ENCODE measurements at places on chromosomes 12 and 14.

- no peak for DNase-seq
These were observed 11.0 kb downstream of the CLEC2B start for GRCh38 chr12:9858135-9858534.

- DNase-seq, result peak; percentile 1
These were observed 261.9 kb upstream of the LRIG3 start for GRCh38 chr12:59182191-59182590.

DNA sequence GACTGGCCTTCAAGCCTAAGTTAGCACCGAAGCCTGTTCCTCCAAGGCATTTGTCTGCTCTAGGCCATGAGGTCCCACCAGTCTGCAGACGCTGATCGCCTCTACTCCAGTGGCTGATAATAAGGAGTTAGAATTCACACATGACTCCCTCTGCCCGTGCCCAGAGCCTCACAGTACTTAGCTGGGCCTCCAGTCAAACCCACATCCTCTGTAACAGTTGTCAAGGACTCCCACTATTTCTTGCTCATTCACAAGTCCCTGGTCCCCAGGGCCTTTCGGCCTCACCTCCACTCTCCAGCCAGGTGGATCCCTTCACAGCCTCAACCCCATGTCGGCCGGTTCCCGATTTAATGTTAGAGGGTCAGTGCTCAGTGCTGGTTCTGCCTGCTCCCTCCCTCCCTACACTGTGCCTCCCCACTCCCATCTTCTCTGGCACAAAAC, 6.3 kb upstream of the KRT5 start:
- no peak for DNase-seq

DNA sequence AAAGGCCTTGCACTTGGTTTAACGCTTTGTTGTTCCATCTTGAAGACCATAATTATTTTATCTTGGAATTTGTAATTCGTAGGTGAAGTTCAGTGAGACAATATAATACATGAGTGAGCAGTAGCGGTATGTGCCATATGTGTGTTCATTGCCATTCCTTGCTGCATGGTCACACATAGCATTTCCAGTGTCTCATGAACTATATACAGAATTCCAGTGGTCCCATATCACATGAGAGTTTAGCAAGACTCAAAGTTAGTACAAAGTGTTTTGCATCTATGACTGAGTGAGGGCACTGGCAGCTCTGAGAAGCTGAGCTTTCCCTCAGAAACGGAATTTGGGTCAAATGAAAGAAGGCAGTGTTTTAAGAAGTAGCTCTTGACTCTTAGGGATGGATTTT, 359.8 kb downstream of the FOXG1 start:
- DNase-seq, result no peak

DNA sequence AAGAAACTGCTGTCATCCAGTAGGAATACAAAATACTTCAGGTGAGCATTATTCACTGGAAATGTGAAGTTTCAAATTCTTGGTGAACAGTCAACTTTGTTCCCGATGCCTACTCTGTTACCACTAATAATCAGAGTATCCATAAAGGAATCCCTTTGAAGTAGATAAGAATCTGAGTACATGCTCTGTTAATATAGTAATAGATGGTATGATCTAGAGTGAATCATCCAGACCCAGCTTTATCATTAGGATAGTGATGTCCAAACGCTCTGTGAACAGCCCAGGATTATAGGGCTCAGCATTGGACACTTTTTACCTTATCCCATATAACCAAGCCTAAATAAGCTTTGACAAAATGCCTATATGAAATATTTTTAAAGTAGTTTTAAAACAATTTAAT, 33.3 kb downstream of the PPP2R3C start:
- no peak for DNase-seq

DNA sequence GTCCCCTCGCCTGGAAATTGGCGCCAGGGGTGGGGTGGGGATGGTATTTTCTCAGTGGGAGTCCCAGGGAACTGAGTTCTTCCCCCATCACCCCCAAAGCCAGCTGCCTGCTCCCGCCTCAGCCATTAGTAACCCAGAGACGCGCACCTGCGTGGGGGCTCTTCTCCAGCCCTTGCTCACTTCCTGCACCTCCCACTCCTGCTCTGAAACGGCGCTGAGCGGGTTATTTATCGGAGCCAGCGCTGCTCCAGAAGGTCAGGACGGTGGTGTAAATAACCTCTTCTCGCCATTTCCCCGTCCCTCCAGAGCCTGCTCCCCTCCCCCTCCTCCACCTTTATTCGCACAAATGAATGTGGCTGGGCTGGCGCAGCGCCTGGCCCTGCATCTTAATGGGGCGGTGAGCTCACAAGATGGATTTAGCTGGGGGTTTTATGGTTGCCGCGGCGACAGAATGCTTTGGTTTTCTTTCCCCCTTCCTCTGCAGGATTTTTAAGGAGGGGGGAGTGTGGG, 12.2 kb downstream of the GPR84 start:
- DNase-seq, result no peak

GRCh38 chr12:7498809-7499208, 4.8 kb downstream of the CD163 start:
- no peak for DNase-seq

DNA sequence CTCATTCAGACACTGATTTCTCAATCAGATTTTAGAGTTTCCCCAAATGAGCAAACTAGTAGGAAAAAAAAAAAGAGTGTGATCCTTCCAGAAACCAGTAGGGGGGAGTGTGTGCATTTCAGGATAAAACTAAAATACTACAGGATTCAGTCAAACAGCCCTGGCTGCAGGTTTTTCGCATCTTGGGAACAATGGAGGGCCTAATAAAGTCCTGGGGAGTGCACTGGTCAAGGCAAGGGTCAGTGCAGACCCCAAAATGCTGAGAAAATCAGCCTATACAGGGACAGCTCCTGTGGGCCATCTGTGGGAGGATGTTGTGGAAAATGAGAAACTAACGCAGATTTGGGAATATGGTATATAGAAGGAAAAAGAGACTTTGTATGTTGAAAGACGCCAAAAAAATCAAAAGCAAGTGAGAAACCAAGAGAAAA, 22.2 kb upstream of the ABCD4 start:
- no peak for DNase-seq

DNA sequence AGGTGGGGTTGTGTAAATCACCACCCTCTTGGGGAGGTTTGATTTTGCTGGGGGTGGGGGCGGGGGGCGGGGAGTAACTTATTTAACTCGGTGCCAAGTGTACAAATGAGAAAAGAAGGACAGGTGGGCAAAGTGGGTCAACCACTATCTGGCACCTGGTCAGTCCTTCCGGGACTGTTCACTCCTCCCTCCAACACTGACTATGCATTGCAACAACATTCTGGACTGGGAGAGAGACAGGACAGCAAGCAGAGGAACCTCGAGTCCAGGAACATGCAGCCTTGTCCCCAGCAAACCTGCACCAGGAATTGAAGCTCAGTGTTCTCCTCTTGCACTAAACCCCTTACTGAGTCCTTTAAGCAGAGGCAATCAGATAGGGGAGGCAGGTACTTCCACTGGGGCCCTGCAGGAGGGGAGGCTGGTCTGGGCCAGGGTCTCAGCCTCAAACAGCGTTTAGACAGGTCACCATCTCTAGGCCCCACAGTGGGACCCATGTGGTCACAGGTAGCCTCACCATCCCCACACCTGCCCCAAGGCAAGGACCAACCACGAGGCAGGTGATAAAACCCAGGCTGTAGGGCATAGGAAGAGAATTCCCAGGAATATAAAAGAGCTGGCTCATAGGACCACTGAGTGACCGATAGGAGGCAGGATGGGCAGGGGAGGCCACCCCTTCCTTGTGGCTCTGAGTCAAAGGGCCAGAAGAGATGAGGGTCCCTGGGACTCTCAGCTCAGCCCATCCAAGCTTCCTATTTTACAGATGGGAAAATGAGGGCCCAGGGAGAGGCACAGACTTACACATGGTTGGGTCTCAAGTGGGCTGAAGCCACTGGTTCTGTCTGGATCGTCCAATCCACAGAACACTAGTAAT, 9.8 kb downstream of the CCDC85C start:
- DNase-seq, result no peak

- no peak for DNase-seq
These were observed 229.8 kb downstream of the ALX1 start for GRCh38 chr12:85509857-85510256.

DNA sequence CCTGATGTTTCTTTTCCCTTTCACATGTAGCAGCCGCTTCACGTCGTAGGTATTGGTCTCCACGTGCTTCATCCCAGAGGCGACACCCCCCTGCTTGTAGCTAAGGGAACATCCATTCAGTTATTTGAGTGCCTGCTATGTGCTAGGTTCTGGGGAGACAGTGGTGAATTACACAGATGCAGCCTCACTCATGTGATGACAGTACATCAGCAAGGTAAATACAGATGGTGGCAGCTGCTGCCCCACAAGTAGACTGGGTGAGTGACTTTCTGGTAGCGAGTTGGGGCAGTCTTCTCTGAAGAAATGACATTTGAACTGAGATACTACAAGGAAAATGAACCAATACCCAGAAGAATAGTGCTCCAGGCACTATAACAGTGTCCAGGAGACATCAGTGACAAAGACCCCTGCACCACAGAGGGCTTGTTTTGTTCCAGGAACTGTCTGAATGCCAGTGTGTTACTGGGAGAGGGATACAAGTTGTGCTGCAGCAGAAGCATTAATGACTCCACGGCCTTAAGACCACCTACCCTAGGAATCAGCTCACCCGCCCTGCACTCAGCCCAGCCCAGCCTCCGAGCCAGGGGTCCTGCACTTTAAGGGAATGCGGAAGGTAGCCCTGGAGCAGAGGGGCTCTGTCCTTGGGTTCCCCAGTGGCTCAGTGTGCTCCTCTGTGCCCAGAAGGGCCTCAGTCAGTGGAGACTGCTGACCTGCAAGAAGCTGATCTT, 7.3 kb downstream of the AVIL start:
- no peak for DNase-seq

DNA sequence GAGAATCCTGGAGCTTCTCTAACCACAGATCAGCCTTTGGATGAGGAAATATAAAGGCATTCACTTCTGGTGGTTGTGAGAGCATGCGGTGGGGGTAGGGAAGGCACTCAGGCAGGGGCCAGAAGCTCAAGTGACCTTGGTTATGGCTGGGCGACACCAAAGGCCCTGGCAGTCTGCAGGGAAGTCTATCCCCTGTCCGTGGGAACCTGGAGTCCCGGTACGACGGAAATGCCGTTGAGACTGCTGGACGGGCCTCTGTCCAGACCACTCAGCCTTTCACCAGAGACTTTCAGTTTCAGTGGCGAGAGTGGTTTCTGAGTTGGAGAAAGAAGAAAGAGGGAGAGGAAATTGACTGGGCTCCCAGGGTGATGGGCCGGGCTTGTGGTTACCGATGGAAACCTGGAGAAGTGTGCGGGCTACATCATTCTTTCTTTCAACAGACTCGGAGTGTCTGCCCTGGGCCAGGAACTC, 20.9 kb downstream of the ISCA2 start:
- DNase-seq, result no peak

GRCh38 chr14:64719601-64720000, 15.4 kb downstream of the PLEKHG3 start:
- no peak for DNase-seq

DNA sequence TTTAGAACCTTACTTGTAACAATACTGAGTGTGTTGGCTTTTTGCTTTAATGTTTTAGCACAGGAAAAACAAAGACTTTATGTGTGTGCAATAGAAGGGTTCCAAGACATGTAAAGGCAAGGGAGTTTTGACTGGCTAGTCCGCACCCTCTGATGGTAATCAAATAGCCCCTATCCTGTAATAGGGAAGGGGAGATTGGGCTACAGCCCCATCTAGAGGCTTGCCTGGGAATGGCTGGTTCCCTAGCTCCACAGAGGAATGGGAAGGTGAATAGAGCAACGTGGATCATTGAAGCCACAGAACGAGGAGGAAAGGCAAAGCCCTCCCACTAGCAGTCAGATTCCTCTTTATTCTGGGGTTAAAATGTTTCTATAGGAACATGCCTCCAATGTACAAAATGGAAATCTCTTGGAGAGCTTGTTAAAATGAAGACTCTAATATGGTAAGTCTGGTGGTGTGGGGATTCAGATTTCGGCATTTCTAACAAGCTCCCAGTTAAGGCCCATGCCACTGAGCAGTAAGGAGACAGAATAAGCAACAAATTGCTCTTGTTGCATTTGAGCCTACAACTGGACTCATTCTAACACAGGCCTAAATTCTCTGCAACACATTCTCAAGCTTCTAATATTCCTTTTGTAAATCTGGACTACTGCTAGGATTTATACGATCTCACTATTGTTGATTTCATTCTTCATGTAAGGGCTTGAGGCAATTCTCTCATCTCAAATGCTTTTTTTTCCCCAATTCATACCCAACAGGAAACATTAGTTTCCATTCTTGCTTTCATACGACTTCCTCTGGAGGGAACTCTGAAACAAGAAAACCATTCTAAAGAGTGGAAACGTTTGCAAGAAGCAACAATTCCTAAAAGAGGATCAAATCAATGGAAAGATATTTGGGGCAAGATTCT, 57.1 kb downstream of the NIN start:
- peak; percentile 11 for DNase-seq

GRCh38 chr14:67482231-67483164, 6.0 kb downstream of the TMEM229B start:
- no peak for DNase-seq

DNA sequence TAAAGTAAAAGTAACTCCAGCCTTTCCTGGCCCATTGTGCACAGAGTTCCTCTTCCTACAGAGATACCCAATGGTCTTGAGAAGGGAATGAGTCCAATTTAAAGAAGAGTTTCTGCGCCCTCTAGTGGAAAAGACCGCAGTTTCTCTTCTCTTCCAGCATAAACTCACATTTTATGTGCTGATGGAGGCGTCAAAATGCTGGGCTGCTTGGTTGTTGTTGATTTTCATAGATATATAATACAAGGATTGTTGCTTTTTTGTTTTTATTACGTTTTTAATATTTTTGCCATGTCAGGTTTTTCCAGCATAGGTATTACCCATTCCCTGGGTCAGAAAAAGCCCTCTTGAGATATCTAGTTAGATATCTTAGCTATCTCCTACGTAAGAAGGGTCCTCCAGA, 356.9 kb upstream of the STXBP6 start:
- DNase-seq, result no peak

- DNase-seq, result no peak
These were observed 65.1 kb downstream of the SIX6 start for GRCh38 chr14:60573943-60574495.

- DNase-seq, result no peak
These were observed 225.6 kb upstream of the CRY1 start for GRCh38 chr12:107318806-107319532.

Data from stimulated activated CD4-positive, alpha-beta T cell treated with anti-CD3 and anti-CD28 coated beads, Interleukin-1b, Interleukin-23, amount 100 ng/mL, for 24 hours (primary cell).